ENCODE measurements at places on chromosomes 16 and 17.
A peak's percentile ranks its signal among the peaks of the same experiment; 100 is the strongest.

GRCh38 chr17:78175643-78175981 lies 7.2 kb downstream of the SYNGR2 start:
- no peak for DNase-seq

- DNase-seq: peak; percentile 93
These were observed 136.7 kb upstream of the NUDT7 start for GRCh38 chr16:77585379-77586251.

DNA sequence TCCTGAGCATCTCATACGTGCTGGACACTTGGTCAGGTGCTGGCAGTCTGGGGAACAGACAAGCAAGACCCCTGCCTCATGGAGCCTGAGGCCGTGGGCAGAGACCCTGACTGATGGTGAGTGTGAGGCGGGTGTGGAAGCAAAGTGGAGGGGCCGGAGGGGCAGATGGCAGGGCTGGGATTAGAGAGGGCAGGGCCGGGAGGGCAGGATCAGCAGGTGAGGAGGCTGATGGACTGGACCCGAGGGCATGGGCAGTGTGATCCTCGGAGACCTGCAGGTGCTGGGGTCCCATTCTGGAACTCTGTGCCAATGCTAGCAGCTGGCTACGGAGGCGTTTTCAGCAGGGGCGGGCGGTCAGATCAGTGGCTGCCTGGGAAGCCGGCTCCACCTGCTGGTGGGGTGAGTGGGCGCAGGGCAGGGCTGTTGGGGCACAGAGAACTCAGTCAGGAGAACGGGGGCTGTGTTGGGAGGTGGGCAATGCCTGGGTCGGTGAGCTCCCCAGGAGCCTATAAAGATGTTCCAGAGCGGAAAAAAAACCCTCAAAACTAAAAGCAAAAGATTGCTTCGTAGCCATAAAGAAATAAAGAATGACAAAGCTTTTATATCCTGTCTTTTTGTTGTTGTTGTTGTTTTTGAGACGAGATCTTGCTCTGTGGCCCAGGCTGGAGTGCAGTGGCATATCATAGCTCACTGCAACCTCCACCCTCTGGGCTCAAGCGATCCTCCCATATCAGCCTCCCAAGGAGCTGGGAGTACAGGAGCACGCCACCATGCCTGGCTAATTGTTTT lies 8.9 kb upstream of the C16orf74 start:
- no peak for DNase-seq

GRCh38 chr16:69775563-69775962 lies 13.4 kb downstream of the WWP2 start:
- no peak for DNase-seq

DNA sequence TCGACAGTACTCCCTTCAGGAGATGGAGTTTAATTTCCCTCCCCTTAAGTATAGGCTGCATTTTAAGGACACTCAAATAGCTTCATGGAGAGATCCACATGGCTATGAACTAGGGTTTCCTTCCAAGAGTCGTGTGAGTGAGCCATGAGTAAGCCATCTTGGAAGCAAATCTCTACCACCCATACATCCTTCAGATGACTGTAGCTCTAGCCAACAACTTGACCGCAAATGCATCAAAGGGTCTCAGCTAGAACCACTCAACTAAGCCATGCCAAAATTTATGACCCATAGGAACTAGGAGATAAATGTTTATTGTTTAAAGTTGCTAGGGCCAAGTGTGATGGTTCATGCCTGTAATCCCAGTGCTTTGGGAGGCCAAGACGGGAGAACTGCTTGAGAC lies 43.4 kb downstream of the METTL16 start:
- peak; percentile 99 for DNase-seq

DNA sequence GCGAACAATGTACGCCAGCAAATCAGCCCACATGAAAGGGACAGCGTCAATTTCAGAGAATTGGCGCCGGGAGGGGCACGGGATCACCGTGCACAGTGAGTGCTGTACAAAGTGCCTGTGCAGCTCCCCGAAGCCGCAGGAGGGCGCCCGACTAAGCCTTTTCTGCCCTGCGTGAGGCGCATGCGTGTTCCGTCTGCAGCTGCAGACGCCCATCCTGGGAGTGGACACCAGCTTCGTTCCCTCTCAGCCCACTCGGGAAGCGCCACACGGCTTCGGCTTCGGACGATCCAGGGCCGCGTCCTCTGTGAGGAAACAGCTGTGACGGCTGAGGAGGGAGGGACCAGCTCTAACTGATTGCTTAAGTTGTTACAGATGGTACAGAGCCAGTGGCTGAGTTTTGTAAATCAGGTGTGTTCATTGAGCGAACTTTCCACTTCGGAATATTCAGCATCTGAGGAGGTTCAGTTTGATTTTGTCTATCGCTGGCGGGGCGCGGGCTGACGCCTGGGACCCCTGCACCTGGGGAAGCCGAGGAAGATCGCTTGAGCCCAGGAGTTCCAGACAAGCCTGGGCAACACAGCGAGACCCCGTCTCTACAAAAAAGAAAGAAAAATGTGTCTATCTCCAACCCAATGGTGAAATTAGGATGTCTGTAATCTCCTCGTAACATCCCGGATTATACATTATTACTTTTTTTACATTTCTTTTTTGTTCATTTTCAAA lies 15.4 kb upstream of the ZNF287 start:
- DNase-seq: peak; percentile 86

DNA sequence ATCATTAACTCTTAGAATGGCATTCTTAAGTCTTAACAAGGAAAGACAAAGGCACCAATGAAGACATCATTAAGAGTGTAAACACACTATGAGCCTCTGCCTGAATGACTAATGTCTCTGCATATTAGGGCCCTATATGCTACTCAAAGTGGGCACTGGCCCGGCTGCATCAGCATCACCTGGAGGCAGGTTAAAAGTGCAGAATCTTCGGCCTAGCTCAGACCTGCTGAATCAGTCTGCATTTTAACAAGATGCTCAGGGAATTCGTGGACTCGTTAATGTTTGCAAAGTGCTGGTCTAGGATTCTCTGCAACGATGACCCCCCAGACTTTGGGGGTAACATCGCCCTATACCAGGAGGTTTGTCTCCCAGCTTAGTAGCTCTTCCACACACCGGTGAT lies 6.7 kb downstream of the MPP3 start:
- no peak for DNase-seq

- DNase-seq: no peak
These were observed 22.7 kb downstream of the UTS2R start for GRCh38 chr17:82394278-82394677.

DNA sequence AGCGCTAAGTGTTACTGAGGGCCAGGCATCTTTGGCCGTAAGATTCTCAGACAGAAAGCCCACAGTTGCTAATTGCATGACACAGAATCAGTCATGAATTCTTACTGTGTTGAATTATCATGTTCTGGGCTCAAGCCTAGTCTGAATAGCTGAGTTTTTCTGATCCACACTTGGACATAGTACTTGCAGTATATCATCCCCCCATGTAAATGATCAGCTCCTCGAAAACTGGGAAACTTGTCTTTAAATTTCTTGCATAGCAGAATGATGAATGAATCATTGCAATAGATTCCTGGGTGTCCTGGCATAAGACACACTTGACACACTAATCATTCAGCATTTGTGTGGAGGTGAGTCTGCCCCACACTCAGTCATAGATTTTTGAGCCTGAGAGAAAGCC lies 2.2 kb downstream of the MLYCD start:
- DNase-seq: peak; percentile 61

DNA sequence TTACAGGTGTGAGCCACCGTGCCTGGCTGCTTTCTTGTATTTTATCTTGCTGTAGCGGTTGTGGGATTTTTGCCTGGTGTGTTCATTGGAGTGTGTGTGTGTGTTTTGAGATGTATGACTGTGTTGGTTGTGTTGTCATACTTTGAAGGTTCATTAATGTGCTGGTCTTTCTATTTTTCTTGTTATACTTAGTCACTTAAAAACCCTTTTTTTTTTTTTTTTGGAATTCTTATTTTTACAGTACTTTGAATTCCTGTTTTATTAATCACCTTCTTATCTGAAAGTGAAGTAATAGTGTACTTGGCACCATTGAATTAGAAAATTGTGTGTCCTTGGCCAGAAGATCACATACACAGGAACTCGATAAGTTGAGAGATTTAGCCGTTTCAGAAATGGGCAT lies 30.2 kb downstream of the TENT4B start:
- peak; percentile 66 for DNase-seq

GRCh38 chr17:65193716-65194293 lies 56.6 kb downstream of the RGS9 start:
- DNase-seq: no peak

DNA sequence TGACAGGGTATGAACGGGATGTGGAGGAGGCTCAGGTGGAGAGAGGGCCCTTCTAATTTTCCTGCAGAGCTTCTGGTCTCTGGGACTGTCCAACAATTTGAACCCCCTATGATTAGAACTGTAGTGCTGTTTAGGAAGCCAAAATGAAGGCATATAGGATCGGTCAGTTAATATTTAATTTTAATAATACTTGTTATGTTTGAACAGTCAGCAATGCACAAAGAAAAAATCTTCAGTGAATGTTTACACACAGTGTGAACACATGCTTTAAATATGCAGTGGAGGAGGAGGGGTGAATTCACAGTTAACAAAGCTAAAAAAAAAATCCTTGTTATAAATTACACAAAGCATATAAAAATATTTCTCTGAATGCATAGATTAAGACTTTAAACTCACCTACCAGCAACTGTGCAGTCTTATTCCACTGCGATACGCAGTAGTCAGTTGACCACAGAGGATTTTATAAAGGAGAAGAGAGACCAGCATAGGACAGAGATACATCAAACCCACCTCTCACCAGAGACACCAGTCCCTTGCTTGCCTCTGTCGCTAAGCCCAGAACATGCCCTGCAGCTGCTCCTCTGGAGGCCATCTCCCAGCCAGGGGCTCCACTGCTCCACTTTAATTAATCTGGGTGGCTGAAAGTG lies 14.6 kb downstream of the ANKRD40 start:
- peak; percentile 56 for DNase-seq

- DNase-seq: no peak
These were observed 5.2 kb upstream of the RAB26 start for GRCh38 chr16:2142942-2143877.

GRCh38 chr16:27824006-27824405 lies 239.5 kb downstream of the GSG1L start:
- DNase-seq: no peak

- no peak for DNase-seq
These were observed 10.7 kb downstream of the CTC1 start for GRCh38 chr17:8237175-8237574.

DNA sequence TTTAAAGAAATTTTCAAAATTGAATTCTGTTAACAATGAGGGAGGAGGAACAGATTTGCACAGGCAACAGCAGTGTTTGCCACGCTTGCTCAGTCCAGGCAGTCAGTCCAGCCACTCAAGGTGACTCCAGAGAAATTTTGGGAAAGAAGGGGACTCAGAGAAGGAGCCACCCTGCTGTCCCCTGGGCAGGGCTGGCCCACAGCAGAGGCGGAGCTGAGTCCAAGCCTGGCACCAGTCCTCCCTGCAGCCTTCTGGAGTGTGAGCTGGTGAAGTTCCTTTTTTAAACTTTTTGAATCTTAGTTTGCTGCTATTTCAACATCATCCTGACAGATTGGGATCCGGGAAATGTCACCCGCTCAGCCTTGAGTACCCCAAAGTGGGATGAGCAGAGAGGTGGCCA lies 14.5 kb upstream of the SLC47A2 start:
- DNase-seq: no peak

- DNase-seq: peak; percentile 56
These were observed 669 bp downstream of the MIEF2 start for GRCh38 chr17:18261146-18261515.

DNA sequence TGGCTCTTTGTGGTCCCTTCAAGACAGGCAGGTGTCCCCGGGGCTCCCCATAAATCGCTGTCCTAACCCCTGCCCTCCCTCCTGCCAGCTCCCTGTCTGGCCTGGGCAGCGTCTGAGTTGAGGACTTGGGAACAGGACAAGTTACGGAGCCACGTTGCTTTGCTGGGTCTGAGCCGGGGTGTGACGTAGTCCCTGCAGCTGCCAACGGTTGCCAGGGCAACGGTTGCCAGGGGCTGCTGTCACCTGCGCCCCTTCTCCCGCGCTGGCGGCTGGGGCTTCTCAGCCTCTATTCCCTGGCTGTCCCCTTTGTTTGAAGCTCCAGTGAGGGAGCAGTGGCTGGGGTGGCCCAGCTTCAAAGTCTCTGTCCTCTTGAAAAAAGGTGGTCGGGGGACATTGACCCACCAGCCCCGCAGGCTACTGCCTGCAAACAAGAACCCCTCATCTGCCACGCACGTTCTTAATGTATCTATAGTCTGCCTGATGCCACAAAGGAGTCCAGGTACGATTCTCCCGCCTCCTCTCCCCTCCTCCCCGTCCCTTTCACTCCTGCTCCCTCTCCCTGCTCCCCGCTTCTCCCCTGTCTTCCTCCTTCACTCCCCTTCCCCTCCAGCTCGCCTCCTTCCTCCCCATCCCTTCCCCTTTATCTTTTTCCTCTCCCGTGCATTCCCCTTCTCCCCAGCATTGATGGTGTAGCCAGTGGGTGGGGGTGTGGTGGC lies 10.9 kb downstream of the ADGRG1 start:
- peak; percentile 24 for DNase-seq

DNA sequence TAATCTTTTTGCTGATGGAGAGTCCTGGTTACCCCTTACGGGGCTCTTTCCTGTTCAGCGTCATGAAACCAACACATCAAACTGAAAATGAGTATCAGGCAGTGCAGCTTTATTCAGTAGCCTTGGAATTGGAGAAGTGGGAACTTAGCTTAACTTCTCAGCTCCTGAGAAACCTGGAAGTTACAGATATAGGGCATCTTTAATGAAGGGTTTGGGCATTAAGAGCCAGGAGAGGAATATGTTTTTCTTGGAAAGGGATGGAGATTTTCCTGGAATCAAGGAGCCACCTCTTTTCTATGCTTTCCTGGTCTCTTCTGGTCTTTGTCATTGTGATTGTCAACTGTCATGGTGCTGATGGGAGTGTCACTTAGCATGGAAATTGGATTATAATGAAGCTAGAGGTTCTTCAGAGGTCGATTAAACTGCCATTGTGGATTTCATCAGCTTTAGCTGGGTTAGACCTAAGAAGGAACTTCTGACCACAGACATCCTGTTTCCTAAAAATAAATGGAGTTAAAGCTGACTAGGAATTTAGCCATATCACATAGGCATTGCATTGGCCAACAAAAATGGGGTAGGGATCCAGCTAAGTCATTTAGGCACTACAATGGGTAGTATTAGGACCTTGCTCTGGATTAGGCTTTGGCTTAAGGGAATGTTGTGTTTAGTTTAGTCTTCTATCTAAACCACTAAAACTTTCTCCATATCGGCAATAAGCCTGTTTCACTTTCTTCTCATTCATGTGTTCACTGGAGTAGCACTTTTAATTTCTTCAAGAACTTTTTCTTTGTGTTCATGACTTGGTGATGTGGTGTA lies 186.4 kb downstream of the BCAS3 start:
- DNase-seq: peak; percentile 28
